ENCODE measurements at places on chromosomes 11 and 22.

DNA sequence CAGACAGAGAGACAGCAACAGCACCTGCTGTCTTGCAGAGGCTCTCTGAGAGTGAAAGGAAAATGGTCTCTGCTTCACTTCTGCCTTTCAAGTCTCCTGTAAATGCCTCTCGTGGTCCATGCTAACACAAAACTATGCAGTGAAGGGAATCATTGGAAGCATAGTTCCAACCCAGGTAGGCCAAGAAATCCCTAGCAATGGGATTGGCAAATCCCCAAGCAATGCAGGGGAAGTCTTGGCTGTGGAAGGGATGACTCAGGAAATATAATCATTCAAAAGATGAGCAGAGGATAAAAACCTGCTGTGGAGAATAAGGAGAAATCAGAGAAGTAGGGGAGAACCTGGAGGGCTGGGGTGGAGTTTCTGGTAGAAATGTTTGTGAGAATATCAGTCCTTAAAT, 216.1 kb upstream of the ZBED5 start:
- DNase-seq: no peak

GRCh38 chr11:2089536-2090165, 49.5 kb downstream of the IGF2 start:
- DNase-seq: peak; percentile 10

GRCh38 chr11:84799112-84799511, 828.0 kb downstream of the DLG2 start:
- DNase-seq: no peak

- no peak for DNase-seq
Observed at GRCh38 chr22:30649430-30650007, 13.9 kb downstream of the SLC35E4 start.
